ENCODE measurements at places on chromosomes 12 and 14. TPM values are rescaled to one million over a fixed set of nuclear protein-coding genes. Genes with fewer than 3 reads are reported as not detected.

Gene OVCH1
- 0.12 TPM for total RNA-seq

Gene CCDC196
- total RNA-seq, result not detected

Gene PKP2
- total RNA-seq, result 0.06 TPM

Gene LUM
- total RNA-seq, result 1,118 TPM

Gene P2RX7
- 2.2 TPM for total RNA-seq

Gene RNASE3
- total RNA-seq, result not detected

Gene LTB4R2
- total RNA-seq, result 2.0 TPM

Gene OR9K2
- not detected for total RNA-seq

Gene TMEM30B
- total RNA-seq, result 2.4 TPM

Gene BIN2
- not detected for total RNA-seq

Gene B4GALNT1
- total RNA-seq, result 1.5 TPM

Gene WDR89
- 9.0 TPM for total RNA-seq

Gene SLC25A47
- total RNA-seq, result not detected

Gene AKAP3
- total RNA-seq, result 1.3 TPM

Gene SLC22A17
- total RNA-seq, result 12.1 TPM

Gene CRACR2A
- 2.1 TPM for total RNA-seq

Gene SLC2A14
- 0.31 TPM for total RNA-seq

Gene ENDOU
- 0.40 TPM for total RNA-seq

Gene OR4E1
- total RNA-seq, result not detected

Gene TMBIM6
- 388 TPM for total RNA-seq

Gene REP15
- 2.7 TPM for total RNA-seq

Gene HOXC11
- not detected for total RNA-seq

Gene VWF
- 2.5 TPM for total RNA-seq

Gene RARG
- 42.1 TPM for total RNA-seq

Gene DEGS2
- total RNA-seq, result under 0.01 TPM

Gene SYT10
- total RNA-seq, result not detected

Gene TSHR
- not detected for total RNA-seq

Gene B4GALNT3
- under 0.01 TPM for total RNA-seq

Gene NELL2
- total RNA-seq, result not detected

Gene RASAL1
- not detected for total RNA-seq

Gene AMDHD1
- 0.06 TPM for total RNA-seq

Gene PIWIL1
- not detected for total RNA-seq

Gene CISTR
- not detected for total RNA-seq

Gene CIROP
- 0.06 TPM for total RNA-seq

Gene EFS
- total RNA-seq, result 6.3 TPM

Gene RIC8B
- total RNA-seq, result 14.0 TPM

Gene ANKRD33
- total RNA-seq, result 0.06 TPM
